ENCODE measurements at places on chromosomes 5 and 9. TPM values are rescaled to one million over a fixed set of nuclear protein-coding genes. Genes with fewer than 3 reads are reported as not detected.

DNA sequence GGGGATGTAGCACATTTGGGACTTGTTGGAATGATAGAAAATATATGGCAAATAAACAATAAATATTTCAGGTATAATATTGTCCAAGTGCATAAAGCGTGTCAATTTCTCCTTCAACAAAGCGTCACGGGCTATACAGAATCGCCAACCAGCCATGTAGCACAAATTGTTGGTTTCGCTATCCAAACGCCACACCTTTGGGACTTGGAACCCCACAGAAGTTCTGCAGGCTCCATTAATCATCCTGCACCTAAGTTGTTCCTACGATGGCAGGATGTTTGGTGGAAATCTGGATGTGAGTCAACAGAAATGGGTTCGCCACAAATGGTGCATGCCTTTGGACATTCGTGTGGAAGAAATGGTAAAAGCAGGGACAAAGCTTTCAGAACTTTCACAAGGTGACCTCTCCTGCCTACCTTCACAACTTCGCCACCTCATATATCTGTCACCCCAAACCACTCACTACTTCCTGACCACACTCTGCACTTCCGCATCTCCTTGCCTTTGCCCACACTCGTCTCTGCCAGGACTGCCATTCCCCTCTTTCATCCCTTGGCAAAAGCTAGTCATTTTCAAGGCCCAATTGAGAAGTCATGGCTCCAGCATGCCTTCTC lies 95.7 kb downstream of the LHFPL2 start:
- no peak for DNase-seq

DNA sequence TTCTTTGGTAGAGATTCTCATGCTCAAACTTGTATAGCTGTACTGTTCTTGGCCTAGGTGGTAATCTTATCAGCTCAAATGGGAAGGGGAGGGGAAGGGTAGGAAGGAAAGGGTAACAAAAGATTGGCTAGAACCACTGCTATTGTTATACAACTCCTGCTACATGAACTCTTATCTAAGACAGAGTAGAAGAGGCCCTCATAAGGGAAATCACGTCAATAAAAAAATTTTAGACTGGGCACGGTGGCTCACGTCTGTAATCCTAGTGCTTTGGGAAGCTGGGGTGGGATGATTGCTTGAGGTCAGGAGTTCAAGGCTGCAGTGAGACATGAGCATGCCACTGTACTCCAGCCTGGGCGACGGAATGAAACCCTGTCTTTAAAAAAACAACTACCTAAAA lies 15.9 kb downstream of the STOM start:
- DNase-seq: no peak

The BRD8 gene
- 71.7 TPM for total RNA-seq

The PCDHA1 gene
- total RNA-seq: not detected

Measured in thoracic aorta (tissue), 2 donors.